ENCODE measurements at places on chromosomes 5 and 9.

DNA sequence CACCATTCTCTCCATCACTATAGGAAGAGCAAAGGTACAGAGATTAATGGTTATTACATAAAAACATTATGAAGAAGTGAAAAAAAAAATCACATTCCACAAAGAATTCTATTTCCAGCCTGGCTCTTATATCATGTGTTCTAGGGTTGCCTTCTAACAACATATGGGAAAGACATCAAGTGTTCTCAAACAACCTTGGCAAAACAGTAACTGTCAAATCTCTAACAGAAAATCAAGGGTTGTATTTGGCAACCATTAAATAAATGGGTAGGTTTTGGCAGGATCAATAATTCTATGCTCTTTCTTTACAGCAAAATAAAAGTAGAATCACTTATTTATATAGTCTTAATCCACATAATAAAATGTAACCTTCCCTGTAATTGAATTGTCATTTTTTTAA, 728.9 kb downstream of the MAT2B start:
- DNase-seq, result no peak

DNA sequence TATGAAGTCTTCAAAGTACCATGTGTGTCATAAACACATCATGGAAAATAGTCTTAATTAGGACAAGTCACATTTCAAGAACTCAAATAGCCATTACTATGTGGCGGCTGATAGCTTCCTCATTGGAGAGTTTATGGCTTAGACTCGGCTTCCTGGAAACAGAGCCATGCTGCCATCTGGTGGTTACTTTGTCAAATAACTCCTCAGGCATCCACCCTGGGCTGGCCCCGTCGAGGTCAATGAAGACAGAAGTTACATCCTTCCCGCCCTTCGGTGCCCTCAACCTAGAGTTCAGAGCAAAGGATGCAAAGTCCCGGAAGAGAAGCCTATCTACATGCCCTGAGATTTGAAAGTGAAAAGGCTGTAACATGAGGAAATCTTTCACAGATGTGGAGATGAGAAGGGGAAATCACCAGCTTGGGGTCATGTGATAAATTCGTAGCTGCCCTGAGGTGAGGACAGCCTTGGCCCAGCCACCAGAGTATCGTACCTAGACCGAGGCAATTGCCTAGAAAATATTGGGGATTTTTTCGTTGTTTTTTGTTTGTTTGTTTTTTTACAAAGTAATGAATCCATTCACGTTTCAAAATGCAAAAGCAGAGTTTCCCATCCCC, 45.5 kb upstream of the ZNF169 start:
- DNase-seq, result peak; percentile 73

GRCh38 chr5:161410640-161411039, 135.9 kb downstream of the GABRB2 start:
- DNase-seq, result no peak

- peak; percentile 67 for DNase-seq
Measured at GRCh38 chr5:98927989-98928872, 576 bp downstream of the CHD1 start.

DNA sequence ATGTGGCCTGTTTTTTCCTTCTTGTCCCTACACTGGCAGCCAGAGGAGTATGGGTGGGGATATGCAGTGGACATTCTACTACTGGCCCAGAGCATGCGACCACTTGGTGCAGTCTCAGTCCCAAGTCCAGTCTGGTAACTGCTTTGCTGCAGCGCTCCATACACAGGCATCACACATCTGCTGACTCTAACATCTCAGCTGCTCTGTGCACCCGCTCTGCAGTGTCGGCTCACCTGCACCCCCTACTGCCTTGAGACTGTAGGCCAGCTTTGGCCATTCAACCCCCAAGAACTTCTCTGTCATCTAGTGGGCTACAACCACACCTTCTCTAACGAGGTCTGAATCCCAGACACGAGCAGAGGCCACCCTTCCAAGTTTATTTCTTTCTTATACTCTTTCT, 46.4 kb upstream of the SLCO6A1 start:
- no peak for DNase-seq

- DNase-seq, result no peak
Measured at GRCh38 chr5:165780901-165781300, 2275.5 kb downstream of the MAT2B start.

- no peak for DNase-seq
Measured at GRCh38 chr5:68405784-68406743, 190.5 kb downstream of the PIK3R1 start.

GRCh38 chr5:13350767-13351166, 593.7 kb downstream of the DNAH5 start:
- no peak for DNase-seq

DNA sequence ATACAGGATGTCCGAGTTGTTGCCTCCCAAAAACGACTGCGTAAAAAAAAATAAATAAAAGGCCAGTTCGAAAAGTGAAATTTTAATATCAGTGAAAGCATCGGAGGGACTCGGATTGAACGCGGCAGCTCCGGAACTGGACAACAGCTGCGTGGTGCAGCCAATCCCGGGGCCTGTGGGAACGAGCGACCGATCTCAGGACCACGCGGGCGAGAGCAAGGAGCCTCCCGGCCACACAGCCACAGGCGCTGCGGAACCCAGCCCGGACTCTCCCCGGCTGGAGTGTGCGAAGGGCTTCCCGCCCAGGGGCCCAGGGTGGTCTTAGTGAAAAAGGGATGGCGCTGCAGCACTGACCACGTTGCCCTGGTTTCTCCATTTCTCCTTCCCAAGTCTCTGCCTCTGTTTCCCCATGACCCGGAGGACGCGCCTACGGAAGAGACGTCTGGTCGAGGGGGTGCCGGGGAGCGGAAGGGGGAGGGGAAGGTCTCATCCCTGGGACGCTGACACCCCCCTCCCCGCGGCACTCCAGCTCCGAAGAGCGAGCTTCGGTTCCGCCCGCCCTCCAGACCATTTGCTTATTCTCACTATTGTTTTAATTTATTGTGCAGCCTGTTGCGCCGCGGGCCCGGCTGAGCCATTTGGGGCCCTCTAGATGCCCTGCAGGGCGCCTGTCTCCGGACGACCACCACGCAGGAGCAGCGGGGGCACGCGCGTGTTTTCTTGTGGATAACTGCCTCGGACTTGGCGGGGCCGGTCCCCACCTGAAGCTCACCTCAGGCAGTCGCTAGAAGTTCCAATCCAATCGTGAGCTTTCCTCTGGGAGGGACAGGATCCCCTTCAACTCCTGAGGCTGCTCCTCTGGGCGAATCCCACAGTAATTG, 303.0 kb downstream of the PARP8 start:
- DNase-seq, result no peak

DNA sequence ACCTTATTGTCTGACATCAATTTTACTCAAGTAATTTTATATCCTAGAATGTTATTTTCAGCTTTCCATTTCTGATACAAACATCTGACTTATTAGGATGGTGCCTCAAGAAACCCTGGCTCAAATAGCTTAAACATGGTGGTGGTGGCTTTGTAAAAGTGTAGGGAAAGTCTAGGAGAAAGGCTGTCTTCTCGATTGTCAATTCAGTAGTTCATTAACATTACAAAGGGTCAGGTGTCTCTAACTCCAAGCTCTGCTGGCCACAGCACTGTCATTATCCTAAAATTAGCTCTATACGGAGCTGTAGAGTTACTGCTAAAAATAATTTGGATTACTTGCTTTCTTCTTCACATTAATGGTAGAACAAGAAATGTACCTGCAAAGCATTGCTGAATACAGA, 1360.1 kb upstream of the CDH6 start:
- DNase-seq, result no peak

GRCh38 chr9:122218935-122219855, 9.6 kb downstream of the LHX6 start:
- DNase-seq, result no peak

DNA sequence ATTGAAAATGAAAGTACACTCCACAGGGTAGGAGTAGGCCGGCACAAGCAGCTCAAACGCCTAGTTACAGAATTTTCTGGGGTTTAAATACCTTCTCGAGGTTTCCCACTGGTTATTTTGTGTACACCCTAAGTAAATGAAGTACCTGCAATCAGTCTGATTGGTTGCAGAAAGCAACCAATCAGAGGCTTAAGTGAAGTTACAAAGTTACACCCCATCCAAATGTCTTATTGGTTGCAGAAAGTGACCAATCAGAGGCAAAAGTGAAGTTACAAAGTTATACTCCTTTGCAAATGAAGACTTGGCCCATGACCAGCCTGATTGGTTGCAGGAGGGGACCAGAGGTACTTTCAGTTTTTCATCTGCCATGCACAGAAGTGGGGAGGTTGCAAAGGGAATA, 33.2 kb upstream of the ERAP2 start:
- no peak for DNase-seq

- no peak for DNase-seq
Measured at GRCh38 chr5:95619096-95619495, 791 bp upstream of the GPR150 start.

DNA sequence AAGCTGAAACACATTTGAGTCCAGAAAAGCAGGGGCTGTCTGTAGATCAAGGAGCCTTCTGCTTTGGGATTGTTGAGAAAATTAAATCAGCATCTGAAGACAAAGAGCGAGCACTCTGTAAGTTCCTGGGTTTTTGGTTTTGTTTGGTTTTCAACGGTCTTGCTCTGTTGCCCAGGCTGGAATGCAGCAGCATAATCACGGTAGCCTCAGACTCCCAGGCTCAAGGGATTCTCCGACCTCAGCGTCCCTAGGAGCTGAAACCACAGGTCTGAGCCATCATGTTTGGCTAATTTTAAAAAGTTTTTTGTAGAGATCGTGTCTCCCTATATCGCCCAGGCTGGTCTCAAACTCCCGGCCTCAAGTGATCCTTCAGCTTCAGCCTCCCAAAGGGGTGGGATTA, 266.5 kb upstream of the ADAMTS16 start:
- no peak for DNase-seq

DNA sequence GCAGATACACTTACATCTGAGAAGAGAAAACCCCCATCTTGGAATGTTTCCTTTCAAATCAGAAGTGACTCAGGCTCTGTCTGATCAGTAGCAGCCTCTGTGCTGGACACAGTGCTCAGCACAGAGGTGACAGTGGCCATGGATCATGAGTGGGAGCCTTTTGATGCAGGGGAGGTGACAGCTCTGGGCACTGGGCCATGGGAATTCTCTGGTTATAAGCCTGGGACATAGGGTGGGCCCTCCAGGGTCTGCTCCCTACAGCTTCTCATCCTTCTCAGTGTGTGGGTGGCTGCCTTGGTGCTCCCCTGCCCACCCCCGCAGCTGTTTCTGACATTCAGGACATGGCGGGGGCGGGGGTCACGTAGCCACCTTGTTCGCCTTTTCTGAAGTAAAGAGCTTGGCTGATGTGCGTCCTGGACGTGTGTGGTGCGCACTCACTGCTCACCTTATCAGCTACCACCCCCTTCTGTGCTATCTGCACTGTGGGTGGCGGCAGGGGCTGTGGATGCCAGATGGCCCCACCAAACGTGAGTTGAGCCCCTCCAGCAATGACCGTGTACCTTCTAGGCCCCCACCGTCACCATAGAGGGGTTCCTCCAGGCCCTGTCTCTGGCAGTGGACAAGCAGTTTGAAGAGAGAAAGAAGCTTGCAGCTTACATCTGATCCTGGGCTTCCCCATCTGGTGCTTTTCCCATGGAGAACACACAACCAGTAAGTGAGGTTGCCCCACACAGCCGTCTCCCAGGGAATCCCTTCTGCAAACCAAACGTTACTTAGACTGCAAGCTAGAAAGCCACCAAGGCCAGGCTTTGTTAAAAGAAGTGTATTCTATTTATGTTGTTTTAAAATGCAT, 24.0 kb downstream of the TRIP13 start:
- no peak for DNase-seq

DNA sequence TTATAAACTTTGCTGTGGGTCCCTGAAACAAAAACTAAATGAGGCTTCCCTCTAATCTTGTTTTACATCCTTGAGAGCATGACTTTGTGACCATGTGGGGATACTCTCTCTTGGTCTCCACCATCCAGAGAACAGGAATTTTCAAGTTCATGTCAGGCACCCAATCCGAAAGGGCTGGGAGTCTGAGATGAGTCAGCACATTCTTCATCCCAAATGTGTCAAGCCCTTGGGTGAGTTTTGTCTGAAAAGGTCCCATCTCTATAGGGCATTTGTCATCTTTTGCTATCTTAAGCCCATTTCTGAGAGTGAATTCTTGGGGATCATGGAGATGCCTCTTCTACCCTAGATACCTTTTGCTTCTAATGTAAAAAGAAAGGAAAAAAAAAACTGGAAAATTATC, 26.9 kb upstream of the RAPGEF6 start:
- DNase-seq, result no peak

GRCh38 chr5:123398058-123398733, 25.0 kb downstream of the CEP120 start:
- no peak for DNase-seq

GRCh38 chr5:40220260-40220659, 459.5 kb upstream of the PTGER4 start:
- DNase-seq, result no peak

- DNase-seq, result no peak
Measured at GRCh38 chr5:27814983-27815382, 776.6 kb upstream of the CDH9 start.

- DNase-seq, result no peak
Measured at GRCh38 chr5:125928663-125929062, 494.5 kb upstream of the GRAMD2B start.

DNA sequence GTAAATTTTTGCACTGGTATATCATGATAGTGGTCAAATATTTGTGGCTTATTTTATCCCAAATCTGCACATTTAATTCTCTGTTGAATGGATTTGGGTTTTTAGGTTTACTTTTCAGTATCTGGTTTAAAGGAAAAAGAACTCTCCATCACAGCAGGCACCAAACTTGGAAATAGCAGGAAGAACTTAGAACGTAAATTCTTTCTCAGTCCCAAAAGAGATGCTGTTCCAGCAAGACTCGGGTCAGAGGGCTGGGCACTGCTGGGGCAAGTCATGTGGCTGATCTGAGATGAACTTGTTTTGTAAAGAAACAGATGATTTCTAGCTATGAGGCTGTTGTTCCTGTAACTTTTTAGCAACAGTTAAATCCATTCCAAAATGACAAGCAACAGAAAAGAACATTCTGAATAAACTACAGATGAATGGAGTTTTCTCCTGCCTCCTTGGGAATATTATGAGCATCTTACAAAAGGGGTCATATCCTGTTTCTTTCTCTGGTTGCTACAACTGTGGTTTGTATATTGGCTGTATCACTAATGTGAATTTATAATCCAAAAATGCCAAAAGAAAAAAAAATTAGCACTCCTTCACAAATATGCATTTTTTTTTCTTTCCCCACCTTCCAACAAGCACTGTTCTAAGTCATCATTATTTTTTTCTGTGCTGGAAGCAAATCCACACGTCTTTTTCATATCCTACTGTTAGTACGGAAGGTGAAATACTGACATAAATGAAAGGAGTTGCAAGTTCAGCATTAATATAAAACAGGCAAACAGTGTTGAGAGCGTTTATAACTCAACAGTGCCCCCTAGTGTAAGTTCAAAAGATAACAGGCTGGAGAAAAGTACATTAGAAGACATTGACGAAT, 31.1 kb downstream of the OR2K2 start:
- DNase-seq, result no peak

GRCh38 chr9:38057416-38058195, 11.4 kb downstream of the SHB start:
- no peak for DNase-seq

- DNase-seq, result no peak
Measured at GRCh38 chr5:18113721-18114120, 479.5 kb downstream of the TAF11L14 start.

GRCh38 chr5:166281433-166281832, 2010.0 kb upstream of the WWC1 start:
- DNase-seq, result no peak

GRCh38 chr9:18692962-18693361, 219.0 kb downstream of the ADAMTSL1 start:
- DNase-seq, result no peak

GRCh38 chr5:15074651-15075050, 203.1 kb upstream of the ANKH start:
- DNase-seq, result no peak

Measured in stimulated activated naive CD8-positive, alpha-beta T cell treated with anti-CD3 and anti-CD28 coated beads, Interleukin-15, Interleukin-2, amounts not matched to agents 100 U/mL and 50 U/mL, for 24 hours (primary cell).